Activated B cell treated with CpG ODN at 0.5 μM for 24 hours (primary cell): ENCODE measurements at places on chromosomes 6 and 20. TPM values are rescaled to one million over a fixed set of nuclear protein-coding genes. Genes with fewer than 3 reads are reported as not detected.

Gene EPB41L1
- 0.49 and 0.64 TPM in 2 replicates for total RNA-seq

GRCh38 chr6:7705483-7705882 is 20.4 kb upstream of the BMP6 start:
- DNase-seq: no peak
- no peak overlapping the region for H3K27ac ChIP-seq
- H3K36me3 ChIP-seq: no peaks in the 10 kb centered on the region
- no peaks in the 10 kb centered on the region for H3K4me1 ChIP-seq
- no peak overlapping the region for H3K4me3 ChIP-seq

- no peak for DNase-seq
- H3K4me3 ChIP-seq: no peak overlapping the region
- H3K27me3 ChIP-seq: peaks cover 1% of the 10 kb centered on the region
- H3K4me1 ChIP-seq: no peaks in the 10 kb centered on the region
- H3K36me3 ChIP-seq: no peaks in the 10 kb centered on the region
These were observed 43.7 kb downstream of the LRP11 start for GRCh38 chr6:149820506-149820905.

- no peaks in the 10 kb centered on the region for H3K36me3 ChIP-seq
- DNase-seq: no peak
- no peaks in the 10 kb centered on the region for H3K4me1 ChIP-seq
- no peak overlapping the region for H3K27ac ChIP-seq
- peaks cover 2% of the 10 kb centered on the region for H3K27me3 ChIP-seq
These were observed 3.5 kb upstream of the SLC22A2 start for GRCh38 chr6:160261991-160262680.

GRCh38 chr6:25002326-25003091 is 66.7 kb upstream of the RIPOR2 start:
- peaks cover 79% of the 10 kb centered on the region for H3K4me1 ChIP-seq
- DNase-seq: no peak
- H3K4me3 ChIP-seq: no peak overlapping the region
- H3K27me3 ChIP-seq: no peaks in the 10 kb centered on the region

- H3K4me3 ChIP-seq: no peak overlapping the region
- peaks cover 3% of the 10 kb centered on the region for H3K36me3 ChIP-seq
- no peaks in the 10 kb centered on the region for H3K4me1 ChIP-seq
- H3K27me3 ChIP-seq: no peaks in the 10 kb centered on the region
These were observed 41.4 kb upstream of the SGK1 start for GRCh38 chr6:134359302-134359701.
